ENCODE measurements at places on chromosomes 12 and 14. TPM values are rescaled to one million over a fixed set of nuclear protein-coding genes. Genes with fewer than 3 reads are reported as not detected.

Gene TGM1
- total RNA-seq: 1.5 TPM

Gene CRADD
- 17.2 TPM for total RNA-seq

Gene POU6F1
- 9.6 TPM for total RNA-seq

Gene DCD
- not detected for total RNA-seq

Gene NAP1L1
- 390 TPM for total RNA-seq

Gene ANHX
- not detected for total RNA-seq

Gene NEUROD4
- total RNA-seq: not detected

Gene ANKLE2
- 114 TPM for total RNA-seq

Gene OR6C2
- total RNA-seq: not detected

Gene POTEM
- total RNA-seq: not detected

Gene MFAP5
- 0.86 TPM for total RNA-seq

Gene GPR132
- not detected for total RNA-seq
